ENCODE measurements at places on chromosomes 3 and 15. TPM values are rescaled to one million over a fixed set of nuclear protein-coding genes. Genes with fewer than 3 reads are reported as not detected.

DNA sequence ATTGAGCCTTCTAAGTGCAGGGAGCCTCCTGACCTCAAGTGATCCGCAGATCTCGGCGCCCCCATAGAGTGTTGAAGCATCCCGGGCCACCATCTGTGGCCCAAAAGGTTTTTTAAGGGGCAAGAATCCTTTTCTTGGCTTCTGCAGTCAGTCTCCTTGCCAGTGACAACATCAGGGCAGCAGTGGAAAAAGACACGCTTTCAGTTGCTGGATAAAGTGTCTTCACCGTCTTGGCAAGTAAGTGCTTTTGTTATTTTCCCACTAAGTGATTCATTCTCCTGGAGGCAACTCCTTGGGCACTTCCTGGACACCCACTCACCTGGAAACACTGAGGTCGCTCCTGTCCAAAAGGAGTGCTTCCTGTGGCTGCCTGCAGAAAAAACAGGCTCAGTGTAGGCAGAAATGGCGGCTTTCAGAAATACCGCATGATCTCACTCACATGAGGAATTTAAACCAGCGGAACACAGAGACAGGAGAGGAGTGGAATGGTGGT is 71.7 kb upstream of the ABHD2 start:
- DNase-seq, result no peak

DNA sequence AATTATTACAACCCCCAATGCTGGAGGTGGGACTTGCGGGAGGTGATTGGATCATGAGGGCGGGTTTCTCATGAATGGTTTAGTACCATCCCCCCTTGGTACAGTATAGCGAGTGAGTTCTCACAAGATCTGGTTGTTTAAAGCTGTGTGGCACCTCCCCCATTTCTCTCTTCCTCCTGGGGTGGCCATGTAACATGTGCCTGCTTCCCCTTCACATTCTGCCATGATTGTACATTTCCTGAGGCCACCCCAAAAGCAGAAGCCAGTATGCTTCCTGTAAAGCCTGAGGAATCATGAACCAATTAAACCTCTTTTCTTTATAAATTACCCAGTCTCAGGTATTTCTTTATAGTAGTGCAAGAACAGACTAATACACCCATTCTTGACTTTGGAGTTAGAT is 20.3 kb upstream of the PROK2 start:
- peak; percentile 80 for DNase-seq

DNA sequence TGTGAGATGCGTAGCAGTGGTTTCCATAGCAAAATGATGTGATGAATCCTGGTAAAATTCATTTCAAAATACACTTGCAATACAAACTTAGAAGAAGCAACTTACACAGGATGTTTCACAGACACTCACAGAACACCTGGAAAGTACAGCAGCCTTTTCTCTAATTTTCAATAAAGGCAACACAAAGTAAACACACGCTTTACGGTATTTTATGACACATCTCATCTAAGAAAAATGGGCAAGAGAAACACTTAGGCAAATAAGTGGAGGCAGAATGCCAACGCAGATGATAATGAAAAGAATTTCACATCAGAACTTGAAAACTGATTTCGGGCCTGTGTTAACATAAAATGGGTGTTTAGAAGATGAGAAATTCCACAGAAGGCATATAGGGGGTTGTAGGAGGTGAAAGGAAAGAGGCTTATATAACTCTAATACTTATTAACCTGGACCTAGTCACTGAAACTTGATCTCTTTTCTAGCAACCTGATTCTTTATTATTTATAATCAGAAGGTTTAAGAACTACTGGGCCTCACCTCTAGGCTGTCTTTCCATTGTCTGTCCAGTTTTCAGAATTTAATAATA is 25.6 kb upstream of the MAP3K13 start:
- no peak for DNase-seq

- DNase-seq, result no peak
Observed at GRCh38 chr3:13134166-13134878, 61.1 kb upstream of the IQSEC1 start.

DNA sequence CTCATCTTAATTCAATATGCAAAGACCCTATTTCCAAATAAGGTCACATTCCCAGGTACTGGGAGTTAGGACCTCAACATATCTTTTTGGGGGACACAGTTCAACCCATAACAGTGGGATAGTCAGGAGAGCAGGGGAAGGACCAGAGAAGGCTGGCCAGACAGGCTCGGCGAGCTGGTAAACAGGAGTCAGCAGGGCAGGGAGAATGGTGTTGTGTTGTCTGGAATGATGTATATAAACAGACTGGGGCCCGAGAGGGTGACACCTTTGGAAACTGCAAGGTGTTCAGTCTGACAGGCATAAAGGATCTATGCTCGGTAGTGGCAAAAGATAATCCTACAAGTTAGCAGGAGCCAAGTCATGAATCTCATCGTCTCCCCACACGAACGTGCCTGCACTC is 10.1 kb upstream of the PPP1R2 start:
- DNase-seq, result no peak

- DNase-seq, result peak; percentile 59
Observed at GRCh38 chr3:42080453-42080872, 10.7 kb upstream of the TRAK1 start.

DNA sequence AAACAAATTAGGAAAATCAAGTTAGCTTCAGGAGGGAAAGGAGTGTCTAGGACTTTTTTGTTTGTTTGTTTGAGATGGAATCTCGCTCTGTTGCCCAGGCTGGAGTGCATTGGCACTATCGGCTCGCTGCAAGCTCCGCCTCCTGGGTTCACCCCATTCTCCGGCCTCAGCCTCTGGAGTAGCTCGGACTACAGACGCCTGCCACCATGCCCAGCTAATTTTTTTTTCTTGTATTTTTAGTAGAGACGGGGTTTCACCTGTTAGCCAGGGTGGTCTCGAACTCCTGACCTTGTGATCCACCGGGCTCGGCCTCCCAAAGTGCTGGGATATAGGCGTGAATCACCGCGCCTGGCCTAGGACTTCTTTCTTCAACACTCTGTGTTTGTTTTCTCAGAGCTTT is 171.1 kb downstream of the NLGN1 start:
- DNase-seq, result no peak

SLCO2A1 gene
- polyA plus RNA-seq, result not detected

PCOLCE2 gene
- not detected for polyA plus RNA-seq

MOBP gene
- polyA plus RNA-seq, result not detected

TIMP4 gene
- not detected for polyA plus RNA-seq

GOLGA8Q gene
- polyA plus RNA-seq, result not detected

Data from CD14-positive monocyte (primary cell).